CD4-positive, alpha-beta T cell treated with Interleukin-1 beta for 1 hour (primary cell): ENCODE measurements at places on chromosomes 4 and X.

DNA sequence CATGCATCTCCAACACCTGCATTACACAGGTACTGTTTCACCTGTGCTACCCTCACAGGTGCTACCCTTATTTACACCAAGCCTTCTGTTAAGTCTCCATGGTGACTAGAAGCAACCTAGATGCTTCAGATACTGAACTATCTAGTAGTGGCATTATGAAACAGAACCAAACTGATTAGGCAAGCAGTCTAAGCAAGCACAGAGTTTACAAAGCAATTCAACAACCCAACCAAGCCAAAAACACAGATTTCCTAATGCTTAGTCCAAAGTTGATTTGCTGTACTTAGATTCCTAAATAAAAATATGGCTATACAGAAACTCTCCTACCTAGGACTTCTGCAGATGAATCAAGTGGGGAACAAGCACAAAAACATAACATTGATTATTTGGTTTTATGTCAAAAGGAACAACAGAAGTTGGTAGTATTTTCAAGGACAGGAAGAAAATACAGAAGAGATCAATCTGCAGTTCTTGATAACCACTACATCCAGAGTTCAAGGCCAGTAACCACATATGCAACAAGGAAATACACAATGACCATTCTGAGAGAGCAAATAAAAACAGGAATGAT lies 3.2 kb downstream of the TAPT1 start:
- no peak for DNase-seq

DNA sequence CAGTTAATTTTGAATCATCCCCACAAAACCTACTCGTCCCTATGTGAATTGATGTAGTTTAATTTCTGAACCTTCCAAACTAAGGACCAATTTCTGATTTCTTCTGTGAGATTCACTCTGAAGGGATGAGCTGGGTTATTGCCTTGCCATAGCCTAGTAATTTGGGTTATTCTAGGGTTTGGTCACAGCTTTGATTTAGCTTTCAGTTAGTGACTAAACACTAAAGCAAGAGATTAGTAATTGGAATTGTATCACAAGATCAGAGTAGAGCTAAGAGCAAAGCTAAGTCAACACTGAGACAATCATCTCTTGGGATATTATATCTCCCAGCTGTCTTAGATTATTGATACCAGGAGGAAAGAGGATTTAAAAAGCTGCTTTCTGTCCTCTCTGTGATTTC lies 588.0 kb downstream of the CCSER1 start:
- no peak for DNase-seq

GRCh38 chr4:12636191-12636590 lies 847.9 kb downstream of the RAB28 start:
- no peak for DNase-seq

GRCh38 chr4:2789351-2789750 lies 3.5 kb upstream of the SH3BP2 start:
- DNase-seq: no peak
